Melanocyte of skin (primary cell): ENCODE measurements at places on chromosomes 11 and 22. TPM values are rescaled to one million over a fixed set of nuclear protein-coding genes. Genes with fewer than 3 reads are reported as not detected.

The DBX1 gene
- total RNA-seq: not detected in 2 replicates

The KCNC1 gene
- total RNA-seq: not detected in 2 replicates

The MB gene
- total RNA-seq: not detected in 2 replicates

The ZP1 gene
- under 0.01 TPM in 1 of 2 replicates, not detected in the other for total RNA-seq

The TPBGL gene
- 0.31 and 0.33 TPM in 2 replicates for total RNA-seq

The MOV10L1 gene
- total RNA-seq: not detected in 2 replicates

The DGAT2 gene
- total RNA-seq: 0.31 and 0.67 TPM in 2 replicates

The GLYAT gene
- not detected in 2 replicates for total RNA-seq

The SEPTIN3 gene
- total RNA-seq: 4.3 and 10.3 TPM in 2 replicates
